ENCODE measurements at places on chromosomes 16 and 17. TPM values are rescaled to one million over a fixed set of nuclear protein-coding genes. Genes with fewer than 3 reads are reported as not detected.

Gene LITAFD
- not detected for total RNA-seq

Gene MYCBPAP
- total RNA-seq, result 1.3 TPM

Gene GCSH
- 17.0 TPM for total RNA-seq

Gene P2RX5
- total RNA-seq, result 1.6 TPM

Gene KRTAP9-4
- not detected for total RNA-seq

Gene SLC12A3
- total RNA-seq, result not detected

Gene EVPLL
- 1.8 TPM for total RNA-seq

Gene SLC2A4
- 1.6 TPM for total RNA-seq

Gene WSCD1
- total RNA-seq, result 7.7 TPM

Gene NUPR1
- total RNA-seq, result 291 TPM

Gene MT1H
- total RNA-seq, result 6.3 TPM

Gene C17orf67
- total RNA-seq, result 3.8 TPM

Gene NACA2
- not detected for total RNA-seq

Gene CCDC200
- not detected for total RNA-seq

Gene TNFAIP1
- total RNA-seq, result 82.7 TPM

Gene MMP2
- total RNA-seq, result 353 TPM

Gene KRTAP9-2
- not detected for total RNA-seq

Gene VWA3A
- 2.6 TPM for total RNA-seq

Gene INCA1
- 4.5 TPM for total RNA-seq

Gene MAP3K14
- 9.9 TPM for total RNA-seq

Gene PABPN1L
- not detected for total RNA-seq

Data from upper lobe of right lung (tissue), 1 donor.